Fibroblast of pulmonary artery (primary cell): ENCODE measurements at places on chromosomes 2 and 18.
A peak's percentile ranks its signal among the peaks of the same experiment; 100 is the strongest.

DNA sequence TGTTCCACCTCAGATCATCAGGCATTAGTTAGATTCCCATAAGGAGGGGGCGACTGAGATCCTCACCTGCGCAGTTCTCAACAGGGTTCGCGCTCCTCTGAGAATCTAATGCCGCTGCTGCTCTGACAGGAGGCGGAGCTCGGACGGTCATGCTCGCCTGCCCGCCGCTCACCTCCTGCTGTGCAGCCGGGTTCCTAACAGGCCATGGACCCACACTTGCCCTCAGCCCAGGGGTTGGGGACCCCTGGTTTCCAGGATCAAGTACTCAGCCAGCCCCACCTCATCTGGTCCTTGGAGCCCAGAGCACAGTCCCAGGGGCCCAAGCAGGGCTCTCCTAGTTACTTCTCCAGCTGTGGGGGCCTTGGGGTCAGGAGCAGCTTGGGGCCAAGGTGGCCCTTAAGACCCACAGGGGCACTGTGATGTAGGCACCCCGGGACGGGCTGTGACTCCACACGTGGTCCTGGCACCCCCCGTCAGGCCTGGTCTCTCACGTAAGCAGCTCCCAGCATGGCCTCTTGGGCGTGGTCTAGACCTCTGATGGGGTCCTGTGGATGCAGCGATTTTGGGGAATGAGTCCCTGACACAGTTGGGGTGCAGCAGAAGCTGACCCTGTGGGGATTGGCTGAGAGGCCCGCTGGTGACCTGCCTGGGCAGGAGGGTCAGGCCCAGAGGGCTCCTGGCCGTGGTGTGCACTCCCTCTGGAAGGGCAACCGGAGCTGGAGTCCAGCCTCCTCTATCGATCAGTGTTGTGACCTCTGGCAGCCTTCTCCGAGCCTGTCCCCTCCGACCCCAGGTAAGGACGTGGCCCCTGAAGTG is 28.3 kb upstream of the OTOS start:
- no peak for DNase-seq

GRCh38 chr18:34292594-34292993 is 67.9 kb upstream of the NOL4 start:
- DNase-seq = no peak

- DNase-seq = peak; percentile 14
Observed at GRCh38 chr18:41604964-41605363, 350.1 kb upstream of the PIK3C3 start.

- DNase-seq = peak; percentile 13
Observed at GRCh38 chr18:5237083-5237722, 40.1 kb upstream of the AKAIN1 start.

GRCh38 chr2:106991866-106992265 is 105.9 kb upstream of the ST6GAL2 start:
- DNase-seq = peak; percentile 32

DNA sequence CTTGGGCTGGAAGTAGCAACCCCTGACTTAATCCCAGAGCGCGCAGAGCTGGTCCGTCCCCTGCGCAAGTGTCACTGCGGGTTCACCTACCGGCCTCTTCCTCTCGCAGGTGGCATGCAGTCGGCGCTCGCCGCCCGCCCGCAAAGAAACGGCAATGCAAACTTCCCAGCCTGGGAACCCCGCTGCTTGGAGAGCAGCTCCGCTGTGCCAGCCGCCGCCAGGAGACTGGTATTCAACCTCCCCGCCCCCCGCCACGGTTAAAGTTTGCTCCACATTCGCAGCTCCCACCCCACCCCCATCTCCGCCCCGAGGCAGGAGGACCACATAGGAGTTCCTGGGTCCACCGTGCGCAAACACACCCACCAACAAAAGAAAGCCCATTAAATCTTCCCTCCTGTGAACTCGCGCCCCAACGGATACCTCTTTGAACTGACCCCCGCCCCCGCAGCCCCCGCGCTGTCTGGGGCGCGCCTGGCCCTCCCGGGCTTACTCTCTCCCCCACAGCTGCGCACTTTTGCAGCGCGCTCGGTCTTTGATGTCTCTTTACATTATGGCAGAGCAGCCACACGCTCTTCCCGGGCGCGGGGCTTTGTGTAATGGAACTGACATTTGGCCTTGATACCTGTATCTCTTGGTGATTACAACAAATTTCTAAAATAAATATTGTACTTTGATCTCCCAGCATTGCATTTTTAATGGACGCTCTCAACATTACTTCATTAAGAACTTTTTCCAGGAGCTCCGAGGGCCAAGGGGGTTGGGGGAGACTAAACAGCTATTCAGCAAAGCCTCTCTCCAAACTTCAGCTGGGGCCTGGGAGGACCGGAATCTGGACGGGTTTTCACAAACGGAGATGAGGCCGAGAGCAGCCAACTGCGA is 3.1 kb upstream of the SP5 start:
- DNase-seq = no peak

- peak; percentile 65 for DNase-seq
Observed at GRCh38 chr2:105344704-105345345, 7.5 kb downstream of the C2orf49 start.

- DNase-seq = no peak
Observed at GRCh38 chr2:232872826-232873225, 2.8 kb downstream of the SNORC start.

- no peak for DNase-seq
Observed at GRCh38 chr18:61955644-61956043, 62.8 kb upstream of the RNF152 start.

- DNase-seq = no peak
Observed at GRCh38 chr2:215104226-215104625, 34.2 kb downstream of the ABCA12 start.

DNA sequence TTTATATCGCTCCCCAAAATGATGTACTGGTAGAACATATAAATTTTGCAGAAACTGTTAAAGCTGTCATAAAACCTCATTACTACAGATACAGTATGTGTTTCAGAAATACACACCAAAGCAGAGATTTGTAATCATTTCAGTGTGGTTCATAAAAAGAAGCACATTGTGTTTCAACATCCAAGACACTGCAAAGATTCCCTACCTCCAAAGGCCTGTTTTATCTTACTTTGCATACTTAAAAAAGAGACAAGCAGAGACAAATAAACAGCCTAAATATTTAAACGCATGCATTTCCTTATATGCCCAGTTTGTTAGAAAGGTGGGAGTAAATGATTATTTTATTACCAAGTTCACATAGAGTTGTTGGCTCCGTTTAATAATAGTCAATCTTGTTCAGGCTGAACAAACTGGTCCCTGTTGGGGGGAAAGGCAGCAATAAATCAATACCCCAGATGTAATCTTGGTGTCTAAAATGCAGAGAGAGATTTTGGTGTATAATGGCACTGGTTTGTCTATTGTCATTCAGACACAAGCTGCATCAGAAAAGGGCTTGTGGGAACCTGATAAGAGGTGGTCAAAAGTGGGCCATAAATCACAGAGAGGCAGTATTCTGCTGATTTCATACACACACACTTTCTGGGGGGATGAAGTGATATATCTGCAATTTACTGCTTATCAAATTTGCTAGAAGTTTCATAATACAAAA is 321.4 kb upstream of the ETAA1 start:
- no peak for DNase-seq

GRCh38 chr2:166067229-166067628 is 60.6 kb downstream of the SCN1A start:
- DNase-seq = peak; percentile 68

- DNase-seq = no peak
Observed at GRCh38 chr18:30044496-30044895, 998.0 kb downstream of the DSC3 start.

- DNase-seq = no peak
Observed at GRCh38 chr2:25230198-25230947, 62.0 kb upstream of the POMC start.

DNA sequence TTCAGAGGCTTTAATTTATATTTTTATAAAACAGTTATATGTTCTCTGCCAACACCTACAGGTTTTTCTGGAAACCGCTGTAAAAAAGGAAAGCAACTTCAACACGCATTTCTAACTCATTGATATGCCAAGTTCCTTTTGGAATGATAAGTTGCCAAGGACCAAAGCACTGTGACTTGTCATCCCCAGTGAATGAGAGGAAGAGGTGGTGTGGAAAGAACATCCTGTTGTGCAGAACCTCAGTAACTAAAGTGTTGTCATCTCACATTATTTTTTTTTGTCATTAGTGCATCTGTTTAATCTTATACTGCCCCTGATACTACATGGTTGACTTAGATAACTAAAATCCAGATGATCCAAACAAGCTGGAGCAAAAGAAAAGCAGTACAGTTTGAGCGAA is 96.0 kb upstream of the NEUROD1 start:
- DNase-seq = peak; percentile 60

DNA sequence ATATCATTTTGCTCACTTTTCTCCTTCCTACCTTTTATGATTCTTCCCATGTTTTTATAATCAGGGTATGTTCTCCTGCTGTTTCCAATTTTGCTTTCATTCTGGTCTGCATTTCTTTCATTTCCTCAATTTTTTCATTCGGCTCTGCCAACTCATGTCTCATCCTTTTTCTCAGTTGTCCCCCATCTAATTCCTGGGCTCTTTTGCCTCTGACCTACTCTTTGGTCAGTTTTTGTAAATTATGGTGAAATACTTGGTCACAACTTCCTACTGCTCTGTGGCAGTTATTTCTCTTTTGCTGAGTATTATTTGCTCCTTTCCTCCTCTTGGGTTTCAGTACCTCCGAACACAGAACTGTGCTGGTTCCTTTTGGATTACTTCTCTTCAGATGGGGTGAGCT is 27.5 kb downstream of the MYO7B start:
- no peak for DNase-seq

GRCh38 chr2:83063933-83064332 is 1395.1 kb downstream of the SUCLG1 start:
- DNase-seq = no peak

DNA sequence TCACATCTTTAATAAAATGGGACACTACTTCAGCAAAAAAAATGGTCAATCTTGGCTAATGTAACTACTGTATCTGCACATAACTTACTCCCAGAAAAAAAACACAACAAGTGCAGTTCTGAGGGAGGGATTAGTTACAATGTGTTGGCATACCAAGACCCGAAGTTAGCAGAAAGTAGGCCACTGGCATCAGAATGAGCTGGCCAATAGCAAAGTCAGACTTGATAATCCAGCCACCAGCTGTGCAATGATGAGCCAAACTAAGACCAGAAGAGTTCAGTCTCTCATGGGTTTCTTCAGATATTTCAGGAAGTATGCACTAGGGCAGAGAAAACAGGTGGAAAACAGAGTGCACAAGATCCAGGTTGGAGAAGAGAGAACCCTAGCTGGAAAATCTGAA is 65.3 kb downstream of the OLA1 start:
- DNase-seq = no peak

DNA sequence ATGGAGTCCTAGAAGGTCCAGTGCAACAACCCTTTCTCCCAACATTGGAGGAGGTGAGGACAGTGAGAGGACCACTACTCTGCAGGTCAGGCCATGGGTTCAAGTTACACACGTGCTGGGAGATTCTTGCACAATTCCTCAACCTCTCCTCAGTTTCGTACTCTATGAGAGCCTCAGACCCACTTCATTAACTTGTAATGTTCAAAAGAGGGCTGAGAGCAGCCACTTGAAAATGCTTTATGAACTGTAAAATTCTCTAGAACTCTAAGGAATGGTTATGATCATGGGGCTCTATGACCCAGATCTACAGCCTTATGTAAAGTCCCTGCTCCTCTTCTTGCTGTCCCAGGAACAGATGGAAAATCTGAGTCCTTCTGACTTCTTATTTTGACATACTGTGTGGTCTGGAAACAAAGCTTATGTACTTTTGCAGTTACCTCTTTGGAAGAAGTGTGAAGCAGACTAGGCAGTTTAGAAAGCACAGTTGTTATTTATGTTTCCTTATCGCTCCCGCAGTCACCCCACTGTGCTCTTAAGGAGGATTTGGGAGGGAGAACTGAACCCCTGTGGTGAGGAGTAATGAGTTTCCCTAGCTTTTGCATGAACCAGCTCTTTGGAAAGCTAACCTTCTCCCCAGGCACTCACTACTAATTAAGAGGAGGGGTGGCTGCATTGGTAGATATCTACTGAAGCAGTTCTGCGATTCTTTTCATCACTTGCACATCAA is 296.6 kb downstream of the LRRTM1 start:
- no peak for DNase-seq

GRCh38 chr2:76752506-76752905 is 769.7 kb downstream of the LRRTM4 start:
- no peak for DNase-seq

DNA sequence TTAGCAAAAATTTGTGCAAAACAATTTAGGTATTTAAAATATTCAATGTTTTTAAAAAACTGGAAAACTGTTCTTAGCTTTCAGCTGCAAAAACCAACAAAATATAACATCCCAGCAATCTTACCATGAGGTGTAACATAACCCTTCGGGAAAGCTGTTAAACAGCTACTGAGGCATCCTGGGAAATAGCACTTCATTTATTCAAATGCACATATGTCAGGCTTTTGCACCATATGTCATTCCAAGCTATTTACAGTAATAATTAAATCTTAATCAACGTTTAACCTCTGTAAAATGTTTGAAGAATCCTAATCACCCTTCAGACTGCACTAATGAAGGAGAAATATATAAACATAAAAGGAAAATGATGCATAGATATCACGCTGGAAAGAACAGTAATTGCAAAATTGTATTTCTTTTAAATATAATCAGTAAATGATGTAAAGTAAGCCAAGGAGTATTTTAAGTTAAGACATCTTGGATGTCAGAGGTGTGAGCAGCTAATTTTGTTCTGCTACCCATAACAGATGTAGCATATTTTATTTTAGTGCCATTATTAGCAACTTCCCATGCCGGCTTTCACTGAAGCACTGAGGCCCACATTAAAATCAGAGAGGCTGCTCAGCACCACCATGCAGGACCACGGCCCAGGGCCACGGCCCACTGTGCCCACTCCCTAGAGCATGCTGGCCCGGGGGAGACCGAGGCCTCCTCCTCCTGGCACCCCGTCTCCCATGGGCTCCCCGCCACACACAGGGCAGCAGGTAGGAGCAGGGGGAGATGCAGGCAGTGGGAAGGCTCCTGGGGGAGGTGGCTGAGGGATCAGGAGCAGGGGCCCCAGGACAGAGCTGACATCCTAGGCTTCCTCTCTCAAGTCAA is 30.9 kb downstream of the EMX1 start:
- DNase-seq = no peak

DNA sequence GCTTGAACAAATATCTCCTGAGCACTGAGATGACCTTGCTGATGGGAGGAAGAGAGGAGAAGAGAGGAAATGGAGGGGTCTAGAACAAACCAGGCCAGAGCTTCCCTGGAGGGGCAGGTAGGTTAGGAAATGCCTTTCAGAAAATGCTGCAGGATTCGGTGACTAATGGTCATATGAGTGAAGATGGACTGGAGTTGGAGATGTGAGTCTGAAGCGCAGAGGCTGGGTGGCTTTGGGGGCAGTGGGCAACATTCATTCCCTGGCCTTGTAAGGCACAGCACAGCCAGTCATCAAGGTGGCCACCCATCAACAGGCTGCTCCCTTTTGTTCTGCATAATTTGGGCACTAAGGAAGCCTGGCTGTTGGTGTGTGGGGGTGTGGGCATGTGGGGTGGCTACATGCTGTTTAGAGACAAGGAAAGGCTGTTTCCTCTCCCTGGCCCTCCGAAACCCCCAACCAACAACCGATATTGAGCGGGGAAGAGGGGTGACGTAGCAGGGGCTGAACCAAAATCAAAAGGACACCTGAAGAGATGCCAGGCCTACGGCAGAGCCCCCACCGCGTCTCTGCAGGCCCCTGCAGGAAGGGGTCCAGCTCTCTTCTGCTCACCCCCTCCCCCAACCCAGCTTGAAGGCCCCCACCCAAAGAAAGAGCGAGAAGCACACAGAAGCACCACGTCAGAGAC is 1.5 kb downstream of the SLC30A3 start:
- no peak for DNase-seq

- DNase-seq = no peak
Observed at GRCh38 chr2:172697296-172697695, 38.3 kb upstream of the RAPGEF4 start.
